ENCODE measurements at places on chromosomes 11 and 22.
A peak's percentile ranks its signal among the peaks of the same experiment; 100 is the strongest.

DNA sequence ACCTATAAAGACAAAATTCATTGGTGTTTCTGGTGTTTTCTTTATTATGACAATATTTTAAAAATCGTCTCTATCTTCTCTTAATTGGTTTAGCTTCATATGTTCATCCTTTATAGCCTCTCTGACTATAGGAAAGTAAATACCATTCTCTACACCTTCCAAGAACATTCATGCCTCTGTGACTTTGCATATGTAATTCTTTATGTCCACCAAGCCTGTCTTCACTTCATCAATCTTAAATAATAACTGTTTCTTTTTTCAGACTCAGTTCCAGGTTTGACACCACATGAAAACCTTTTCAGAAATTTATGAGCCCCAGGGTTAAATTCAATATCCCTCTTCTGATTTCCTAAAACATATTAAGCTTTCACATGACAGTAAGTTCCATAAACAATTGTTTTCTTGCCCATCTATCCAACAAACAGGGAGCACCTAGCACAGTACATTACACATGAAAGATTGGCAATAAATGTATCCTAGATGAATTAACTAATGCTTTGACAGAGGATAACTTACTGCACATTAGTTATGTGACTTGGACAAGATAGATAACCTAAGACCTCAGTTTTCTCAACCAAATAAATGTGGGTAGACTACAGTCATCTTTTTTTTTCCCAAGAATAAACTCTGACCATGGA lies 886.1 kb downstream of the LRRC4C start:
- no peak for DNase-seq

- no peak for DNase-seq
Measured at GRCh38 chr22:29609139-29609538, 5.7 kb downstream of the NF2 start.

- no peak for DNase-seq
Measured at GRCh38 chr11:17386331-17387084, 2.0 kb downstream of the KCNJ11 start.

DNA sequence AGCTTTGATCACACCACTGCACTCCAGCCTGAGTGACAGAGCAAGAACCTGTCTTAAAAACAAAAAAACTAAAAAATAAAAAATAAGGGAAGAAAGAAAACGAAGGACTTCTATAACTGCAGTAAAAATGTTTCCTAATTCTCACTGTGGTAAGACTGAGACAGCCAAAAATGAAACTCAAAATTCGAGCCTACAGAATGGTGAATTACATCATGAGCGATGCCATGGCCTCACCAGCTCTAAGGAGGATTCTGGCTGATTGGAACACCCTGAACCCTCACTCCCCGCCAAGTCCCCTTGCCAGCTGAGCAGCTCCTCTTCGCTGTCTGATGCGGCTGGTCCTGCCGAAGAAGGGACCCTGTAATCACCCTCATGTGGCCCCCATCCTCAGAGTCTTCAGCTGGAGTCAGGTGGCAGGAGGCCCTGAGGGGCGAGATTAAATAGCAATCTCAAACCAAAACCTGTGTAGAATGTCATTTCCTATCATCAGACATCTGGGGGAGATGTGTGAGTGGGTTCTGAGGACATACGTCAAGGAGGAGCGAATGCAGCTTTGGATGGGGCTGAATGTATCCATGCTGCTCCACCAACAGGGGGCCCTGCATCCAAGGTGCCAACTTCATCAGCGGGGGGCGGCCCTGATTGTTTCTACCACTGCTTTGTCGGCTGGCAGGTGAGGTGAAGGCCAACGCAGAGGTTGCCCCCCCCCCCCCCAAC lies 29.2 kb downstream of the PDGFB start:
- no peak for DNase-seq

DNA sequence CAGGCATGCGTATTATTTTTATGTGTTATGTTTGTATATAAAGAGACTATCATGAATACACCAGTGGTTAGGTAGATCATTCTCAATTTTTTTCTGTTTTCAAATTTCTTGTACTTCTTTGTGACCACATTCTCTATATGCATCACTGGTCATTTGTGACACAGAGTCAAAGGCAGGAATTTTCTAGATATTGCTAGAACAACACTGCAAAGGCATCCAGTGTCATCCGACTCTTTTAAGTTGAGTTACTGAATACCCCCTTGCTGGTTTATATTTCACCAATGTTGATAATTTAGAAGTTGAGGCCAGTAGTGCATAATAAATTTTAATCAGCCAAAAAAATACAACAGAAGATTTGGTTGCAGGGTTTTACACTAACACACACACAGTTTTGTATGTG lies 351.8 kb downstream of the CASP12 start:
- DNase-seq: no peak

DNA sequence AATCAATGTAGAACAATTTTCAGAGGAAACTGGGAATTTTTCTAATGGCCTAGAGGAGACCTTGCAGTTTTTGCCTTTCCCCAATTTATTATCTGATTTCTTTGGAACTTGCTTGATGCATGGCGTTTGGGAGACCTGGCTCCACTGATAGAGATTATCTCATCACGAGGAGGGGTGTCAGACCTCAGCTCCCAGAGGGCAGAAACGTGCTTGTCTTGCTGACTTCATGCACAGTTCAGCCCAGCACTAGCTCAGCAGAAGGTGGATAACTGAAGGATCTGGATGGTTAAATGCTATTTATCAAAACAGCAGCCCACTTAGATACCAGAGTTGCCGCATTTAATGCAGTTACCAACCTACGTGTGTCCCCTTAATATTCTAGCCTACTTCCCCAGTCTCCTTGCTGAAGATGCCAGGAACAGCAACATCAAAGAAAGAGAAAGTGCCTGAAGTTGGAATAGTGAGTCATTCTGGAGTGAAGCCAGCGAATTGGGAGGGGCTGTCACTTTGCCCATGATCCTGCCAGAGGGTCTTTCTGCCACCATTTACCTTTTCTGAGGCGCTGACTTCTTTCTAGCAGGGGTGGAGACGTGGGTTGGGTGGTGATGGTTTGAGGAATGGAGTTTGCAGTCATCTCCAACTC lies 133.5 kb upstream of the CADM1 start:
- DNase-seq: no peak

GRCh38 chr11:65424205-65425104 lies 1.9 kb downstream of the NEAT1 start:
- DNase-seq: peak; percentile 44

- no peak for DNase-seq
Measured at GRCh38 chr11:133835593-133836548, 9.4 kb downstream of the SPATA19 start.

- DNase-seq: no peak
Measured at GRCh38 chr22:23803001-23803819, 16.4 kb downstream of the SMARCB1 start.

DNA sequence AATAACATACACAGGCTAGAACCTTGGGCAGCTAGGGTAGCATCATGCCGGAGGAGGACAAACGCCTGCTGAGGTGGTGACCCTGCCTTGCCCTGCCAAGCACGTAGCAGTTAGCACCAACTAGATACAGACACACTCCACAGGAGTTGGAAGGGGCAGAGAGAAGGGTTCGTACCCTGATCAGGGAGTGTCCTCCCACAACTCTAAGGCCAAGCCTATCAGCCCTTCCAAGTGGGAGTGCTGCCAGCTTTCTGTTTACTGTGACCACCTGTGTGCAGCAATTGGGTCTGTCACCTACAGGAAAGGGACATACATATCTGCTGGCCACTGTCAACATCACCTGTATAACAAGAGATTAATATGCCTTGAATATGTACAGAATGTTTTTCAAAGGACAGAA lies 1.9 kb upstream of the THAP7 start:
- no peak for DNase-seq

- DNase-seq: no peak
Measured at GRCh38 chr11:66800720-66801428, 42.4 kb upstream of the RCE1 start.

- DNase-seq: no peak
Measured at GRCh38 chr11:67302571-67303131, 679 bp upstream of the SSH3 start.

- DNase-seq: no peak
Measured at GRCh38 chr11:15113381-15113780, 1.3 kb upstream of the INSC start.

DNA sequence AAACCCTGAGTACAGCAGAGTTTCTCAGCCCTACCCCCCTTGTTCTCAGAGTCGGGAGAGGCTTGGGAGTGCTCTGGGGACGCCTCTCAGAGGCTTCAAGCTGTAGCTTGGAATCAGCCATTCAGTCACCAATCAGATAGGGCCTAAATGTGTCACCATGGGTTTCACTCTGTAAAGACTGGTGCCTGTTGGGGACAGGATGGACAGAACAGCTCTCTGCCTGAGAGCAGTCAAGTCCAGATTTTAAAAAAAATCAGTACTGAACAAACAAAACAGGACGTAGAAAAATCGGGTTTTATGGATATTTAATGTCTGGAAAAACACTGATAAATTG lies 1.3 kb downstream of the FADD start:
- DNase-seq: no peak

DNA sequence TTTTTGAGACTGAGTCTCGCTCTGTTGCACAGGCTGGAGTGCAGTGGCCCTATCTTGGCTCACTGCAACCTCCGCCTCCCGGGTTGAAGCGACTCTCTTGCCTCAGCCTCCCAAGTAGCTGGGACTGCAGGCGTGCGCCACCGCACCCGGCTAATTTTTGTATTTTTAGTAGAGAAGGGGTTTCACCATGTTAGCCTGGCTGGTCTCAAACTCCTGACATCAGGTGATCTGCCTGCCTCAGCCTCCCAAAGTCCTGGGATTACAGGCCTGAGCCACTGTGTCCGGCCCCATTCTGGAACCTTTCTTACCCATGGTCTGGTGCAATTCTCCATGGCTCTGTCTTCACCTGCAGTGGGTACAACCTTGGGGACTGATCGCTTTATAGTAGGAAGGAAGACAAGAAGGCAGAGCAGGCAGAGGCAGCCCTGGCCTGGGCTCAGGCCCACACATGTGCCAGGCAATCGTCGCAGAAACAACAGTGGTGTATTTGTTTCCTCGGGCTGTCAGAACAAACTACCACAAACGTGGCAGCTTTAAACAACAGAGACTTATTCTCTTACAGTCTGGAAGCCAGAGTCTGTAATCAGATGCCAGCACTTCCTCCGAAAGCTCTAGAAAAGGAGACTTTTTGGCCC lies 4.0 kb upstream of the PTGDR2 start:
- DNase-seq: no peak

GRCh38 chr11:71285111-71285510 lies 32.7 kb upstream of the SHANK2 start:
- DNase-seq: no peak

DNA sequence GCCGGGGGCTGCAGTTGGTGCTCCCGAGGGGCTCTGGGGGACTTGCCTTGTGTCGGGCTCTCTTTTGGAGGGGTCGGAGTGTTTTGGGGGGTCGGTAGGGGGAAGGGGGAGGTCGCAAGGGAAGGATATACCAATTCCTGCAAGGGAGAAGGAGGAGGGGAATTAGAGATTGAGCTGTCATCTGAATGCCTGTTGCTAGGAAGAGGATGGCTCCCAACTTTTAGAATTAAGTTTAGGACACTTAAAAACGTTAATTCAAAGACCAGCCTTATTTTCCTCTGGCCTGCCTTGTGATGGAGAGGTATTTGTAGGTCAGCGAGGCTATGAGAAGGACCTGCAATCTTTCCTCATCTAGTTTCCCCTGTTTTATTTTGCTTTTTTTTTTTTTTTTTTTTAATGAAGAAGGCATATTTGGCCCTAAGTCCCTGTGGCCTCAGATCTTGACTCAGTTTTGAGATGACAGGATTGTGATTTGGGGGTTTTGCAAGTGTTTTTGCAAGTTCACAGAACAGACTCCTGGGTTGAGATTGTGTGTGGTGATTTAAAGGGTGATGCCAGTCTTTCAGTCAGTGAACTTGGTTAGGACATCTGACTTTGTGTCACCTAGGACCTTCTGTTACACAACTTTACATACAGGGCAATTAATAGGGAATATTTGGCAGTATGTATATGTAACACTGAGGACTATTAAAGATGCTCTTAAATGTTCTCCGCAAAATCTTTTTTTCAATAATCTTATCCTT lies 672 bp downstream of the TMEM135 start:
- no peak for DNase-seq

DNA sequence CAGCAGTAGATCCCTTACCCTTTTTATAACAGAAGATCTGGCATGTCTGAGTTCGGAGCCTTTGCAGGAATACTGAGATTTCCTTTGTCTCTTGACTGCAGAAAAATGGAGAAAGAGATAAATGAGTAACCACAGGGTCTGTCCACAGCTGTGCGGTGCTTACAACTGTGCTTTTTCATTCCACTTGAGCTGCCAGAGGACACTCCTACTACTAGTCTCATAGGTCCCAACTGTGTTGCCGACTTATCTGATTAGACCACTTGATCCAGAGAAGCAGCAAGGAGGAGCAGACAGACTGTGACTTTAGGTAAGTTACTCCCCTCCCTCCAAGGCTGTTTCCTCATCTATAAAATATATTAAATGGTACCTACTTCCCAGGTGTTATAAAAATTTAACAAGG lies 17.5 kb downstream of the FAM227A start:
- no peak for DNase-seq

GRCh38 chr11:106077609-106078455 lies at the start of gene AASDHPPT:
Gene AASDHPPT (plus strand): TSS chr11:106077662. CDS start chr11:106077711, 49 bp downstream.
- DNase-seq: no peak

- no peak for DNase-seq
Measured at GRCh38 chr22:36151006-36151595, 9.5 kb downstream of the APOL3 start.

DNA sequence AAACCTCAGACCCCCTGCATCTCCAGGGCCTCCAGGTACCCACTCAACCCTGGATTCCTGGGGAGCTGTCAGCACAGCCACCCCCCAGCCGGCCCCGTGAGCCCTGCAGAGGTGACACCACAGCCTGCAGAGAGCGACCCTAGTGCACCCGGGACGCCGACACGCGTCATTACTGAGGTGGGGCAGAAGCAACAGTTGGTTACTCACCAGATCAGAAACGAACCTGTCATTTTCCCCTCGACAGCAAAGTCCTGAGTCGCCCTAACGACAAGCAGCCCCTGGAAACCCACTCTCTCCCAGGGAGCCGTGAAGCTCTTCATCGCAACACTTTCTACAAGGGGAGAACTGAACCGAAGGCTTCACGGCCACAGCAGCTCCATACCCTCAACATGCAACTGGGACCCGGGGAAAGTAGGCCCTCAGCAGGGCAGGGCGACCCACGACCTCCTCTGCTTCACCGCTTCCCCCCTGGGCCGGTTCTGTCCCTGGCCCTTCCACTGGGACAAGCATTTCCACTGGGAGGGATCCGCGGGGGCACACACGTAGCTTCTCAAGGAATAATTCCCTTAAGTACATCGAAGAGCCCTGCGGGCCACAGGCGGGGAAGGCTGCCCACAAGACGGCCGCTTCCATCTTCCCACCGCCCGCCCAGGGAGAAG lies 1.6 kb downstream of the BRD1 start:
- DNase-seq: peak; percentile 43

GRCh38 chr11:40425168-40425567 lies 1034.3 kb downstream of the LRRC4C start:
- no peak for DNase-seq

DNA sequence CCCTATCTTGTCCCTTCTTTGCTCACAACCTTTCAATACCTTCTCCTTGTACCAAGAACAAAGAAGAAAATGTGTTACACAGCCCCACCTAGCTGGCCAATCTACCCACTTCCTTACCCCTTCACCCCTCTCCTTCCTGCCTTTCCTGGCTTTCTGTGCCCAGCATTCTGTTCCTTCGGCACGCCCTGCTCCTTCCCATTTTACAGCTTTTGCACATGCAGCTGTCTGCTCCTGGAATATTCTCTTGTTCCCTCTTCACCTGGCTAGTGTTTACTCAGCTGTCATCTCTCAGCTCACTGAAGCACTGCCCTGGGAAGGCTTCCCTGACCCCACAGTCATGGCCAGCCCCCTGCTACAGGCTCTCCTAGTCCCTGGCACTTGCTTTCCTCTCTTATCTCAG lies 30.7 kb downstream of the SERPINH1 start:
- no peak for DNase-seq
